GM23248 (cell line): ENCODE measurements at places on chromosomes 12 and 14. TPM values are rescaled to one million over a fixed set of nuclear protein-coding genes. Genes with fewer than 3 reads are reported as not detected.

Gene CLEC9A
- total RNA-seq = not detected in 2 replicates

Gene CCDC91
- 15.3 and 17.2 TPM in 2 replicates for total RNA-seq

Gene IQSEC3
- not detected in 2 replicates for total RNA-seq

Gene RBP5
- not detected in 2 replicates for total RNA-seq

Gene LMO3
- not detected in 2 replicates for total RNA-seq

Gene ARMH4
- 2.9 and 3.3 TPM in 2 replicates for total RNA-seq

Gene PXN
- 63.7 and 87.2 TPM in 2 replicates for total RNA-seq

Gene KCNC2
- total RNA-seq = not detected in 2 replicates

Gene SLC15A5
- not detected in 2 replicates for total RNA-seq

Gene RNASE4
- total RNA-seq = 21.6 and 35.9 TPM in 2 replicates

Gene TSPAN19
- total RNA-seq = not detected in 2 replicates

Gene CD69
- not detected in 2 replicates for total RNA-seq

Gene REP15
- 0.51 and 0.54 TPM in 2 replicates for total RNA-seq

Gene RPS6KA5
- under 0.01 and 1.2 TPM in 2 replicates for total RNA-seq

Gene FBXO21
- 29.2 and 43.9 TPM in 2 replicates for total RNA-seq

Gene KRT71
- not detected in 2 replicates for total RNA-seq

Gene NUAK1
- 29.6 and 45.7 TPM in 2 replicates for total RNA-seq

Gene HOXC10
- not detected in 2 replicates for total RNA-seq

Gene APOF
- total RNA-seq = not detected in 2 replicates

Gene GNG2
- 13.8 and 14.7 TPM in 2 replicates for total RNA-seq

Gene FGF23
- not detected in 2 replicates for total RNA-seq

Gene ASB2
- not detected in 2 replicates for total RNA-seq

Gene DYNLL1
- total RNA-seq = 301 and 340 TPM in 2 replicates

Gene DDN
- total RNA-seq = 0.13 TPM in 1 of 2 replicates, not detected in the other

Gene RABGGTA
- total RNA-seq = 18.0 and 34.9 TPM in 2 replicates

Gene CAPS2
- total RNA-seq = 3.4 and 4.4 TPM in 2 replicates

Gene KRT8
- 5.5 and 12.9 TPM in 2 replicates for total RNA-seq

Gene TMPRSS12
- total RNA-seq = not detected in 2 replicates

Gene HOXC5
- 1.1 and 1.8 TPM in 2 replicates for total RNA-seq

Gene CD163
- not detected in 2 replicates for total RNA-seq

Gene CLEC12A
- total RNA-seq = not detected in 2 replicates

Gene OR4Q3
- not detected in 2 replicates for total RNA-seq

Gene DAZAP2
- total RNA-seq = 145 and 150 TPM in 2 replicates

Gene ZDHHC22
- not detected in 2 replicates for total RNA-seq

Gene CAPZA3
- not detected in 2 replicates for total RNA-seq

Gene RNASE1
- total RNA-seq = not detected in 2 replicates

Gene HOXC4
- 2.2 and 3.4 TPM in 2 replicates for total RNA-seq

Gene LMNTD1
- 0.13 and 0.43 TPM in 2 replicates for total RNA-seq

Gene CALM1
- 281 and 307 TPM in 2 replicates for total RNA-seq

Gene KRT5
- total RNA-seq = not detected in 2 replicates
